ENCODE measurements at places on chromosomes 2 and 18.

- DNase-seq: no peak
These were observed 24.0 kb upstream of the PAIP2B start for GRCh38 chr2:71250935-71251334.

DNA sequence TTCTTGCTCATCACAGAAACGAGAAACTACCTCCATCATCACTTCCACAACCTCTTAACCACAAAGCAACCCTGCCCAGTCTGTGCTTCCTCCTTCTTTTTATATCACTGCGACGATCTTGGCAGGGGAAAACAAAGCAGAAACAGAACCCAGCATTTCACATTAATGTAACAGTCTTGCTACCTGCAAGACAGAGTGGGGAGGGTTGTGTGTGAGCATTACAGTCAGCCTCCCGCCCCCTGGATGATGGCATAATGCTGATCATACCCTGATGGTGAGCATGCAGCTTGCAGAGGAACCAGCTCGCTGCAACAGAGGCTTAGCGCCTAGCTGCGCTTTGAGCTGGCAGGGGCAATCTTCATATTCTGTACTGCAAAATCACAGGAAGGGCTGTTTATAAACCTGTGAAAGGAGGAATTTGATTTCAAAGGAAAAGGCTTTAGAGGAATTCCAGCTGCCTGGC lies 376.1 kb downstream of the IRS1 start:
- peak; percentile 82 for DNase-seq

- DNase-seq: no peak
These were observed 389.4 kb upstream of the KLHL29 start for GRCh38 chr2:22995576-22995975.

DNA sequence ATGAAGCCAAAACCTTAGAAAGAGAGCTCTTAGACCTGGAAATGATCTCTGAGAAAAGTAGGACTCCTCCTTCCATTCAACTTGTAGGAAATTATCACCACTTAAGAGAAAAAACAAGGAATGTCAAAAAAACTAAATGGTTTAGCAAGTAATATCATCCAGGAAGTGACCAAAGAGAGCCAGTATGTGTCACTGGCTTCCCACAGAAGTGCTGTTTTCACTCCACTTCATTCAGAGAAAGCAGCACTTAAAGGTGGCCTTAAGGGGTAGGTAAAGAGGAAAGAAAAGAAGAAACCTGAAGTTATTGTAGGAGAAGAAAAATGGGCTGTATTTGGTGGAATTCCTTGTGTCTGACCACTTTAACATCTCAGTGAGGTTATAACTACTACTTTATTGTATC lies 414.4 kb upstream of the ETAA1 start:
- peak; percentile 3 for DNase-seq

DNA sequence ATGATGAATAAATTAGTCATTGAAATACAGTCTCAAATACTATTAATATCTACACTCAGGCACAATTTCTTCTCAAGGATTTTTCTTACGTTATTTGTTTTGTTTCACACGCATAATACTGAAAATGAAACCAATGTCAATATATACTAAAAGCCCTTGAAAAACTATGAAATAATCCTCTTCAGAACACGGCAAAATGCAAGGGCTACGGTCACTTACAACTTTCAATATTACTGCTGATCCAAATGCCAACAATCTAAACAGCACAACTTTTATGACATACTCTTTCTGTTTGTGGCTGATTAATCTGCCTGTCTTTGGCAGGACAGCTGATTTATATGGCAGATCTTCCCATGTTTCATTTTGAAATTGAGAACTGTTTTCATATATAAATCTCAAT lies 68.3 kb downstream of the LRPPRC start:
- DNase-seq: no peak

DNA sequence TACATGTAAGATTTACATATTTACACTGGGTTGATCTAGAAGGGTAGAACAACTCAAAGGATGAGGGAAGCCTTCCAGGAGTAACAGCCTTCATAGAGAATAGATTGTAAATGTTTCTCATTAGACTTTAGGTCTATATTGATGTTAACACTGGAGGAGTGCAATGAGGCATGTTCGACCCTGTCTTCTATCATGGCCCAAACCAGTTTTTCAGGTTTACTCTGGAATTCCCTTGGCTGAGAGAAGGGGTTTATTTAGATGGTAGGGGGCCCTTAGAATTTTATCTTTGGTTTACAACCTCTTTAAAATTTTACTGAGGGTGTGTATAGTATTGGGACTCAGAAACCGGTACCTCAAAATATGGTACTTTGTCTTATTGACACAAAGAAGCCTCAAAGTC lies 634.9 kb upstream of the PIK3C3 start:
- DNase-seq: peak; percentile 57

- DNase-seq: no peak
These were observed 65.8 kb upstream of the CABLES1 start for GRCh38 chr18:23069481-23069880.

- no peak for DNase-seq
These were observed 221.0 kb downstream of the GLI2 start for GRCh38 chr2:120956486-120957156.

- DNase-seq: peak; percentile 40
These were observed 9.4 kb upstream of the CRYBA2 start for GRCh38 chr2:219002395-219003266.

DNA sequence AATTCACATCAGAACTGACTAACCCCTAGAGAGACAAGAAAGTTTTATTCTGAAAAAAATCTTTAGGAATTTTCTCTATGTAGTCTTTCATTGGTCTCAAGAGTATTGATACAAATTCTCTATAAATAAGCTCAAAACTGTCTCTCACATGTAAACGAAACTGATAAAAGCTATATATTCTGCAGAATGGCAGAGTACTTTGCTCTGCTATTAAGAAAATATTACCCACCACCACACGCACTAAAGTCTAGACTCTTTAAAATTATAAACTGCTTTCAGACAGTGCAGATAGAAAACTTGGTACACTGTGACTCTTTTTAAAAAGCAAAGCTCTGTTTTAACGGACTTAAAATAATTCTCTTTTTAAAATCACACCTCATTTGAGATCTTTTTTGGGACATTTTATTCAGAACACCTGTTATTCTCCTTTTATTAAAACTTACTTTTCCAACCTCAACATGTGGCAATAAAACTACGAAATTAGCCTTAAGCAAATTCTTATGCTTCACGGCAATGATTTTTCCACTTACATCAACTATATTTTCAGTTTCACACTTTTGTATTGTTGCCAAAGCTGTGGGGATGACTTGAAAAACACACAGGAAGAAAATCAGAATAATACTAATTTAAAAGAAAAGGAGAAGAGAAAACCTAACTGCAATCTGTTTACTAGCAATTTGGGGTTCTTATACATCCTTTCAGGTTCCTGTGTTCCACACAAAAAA lies 58.0 kb downstream of the CCDC88A start:
- no peak for DNase-seq

DNA sequence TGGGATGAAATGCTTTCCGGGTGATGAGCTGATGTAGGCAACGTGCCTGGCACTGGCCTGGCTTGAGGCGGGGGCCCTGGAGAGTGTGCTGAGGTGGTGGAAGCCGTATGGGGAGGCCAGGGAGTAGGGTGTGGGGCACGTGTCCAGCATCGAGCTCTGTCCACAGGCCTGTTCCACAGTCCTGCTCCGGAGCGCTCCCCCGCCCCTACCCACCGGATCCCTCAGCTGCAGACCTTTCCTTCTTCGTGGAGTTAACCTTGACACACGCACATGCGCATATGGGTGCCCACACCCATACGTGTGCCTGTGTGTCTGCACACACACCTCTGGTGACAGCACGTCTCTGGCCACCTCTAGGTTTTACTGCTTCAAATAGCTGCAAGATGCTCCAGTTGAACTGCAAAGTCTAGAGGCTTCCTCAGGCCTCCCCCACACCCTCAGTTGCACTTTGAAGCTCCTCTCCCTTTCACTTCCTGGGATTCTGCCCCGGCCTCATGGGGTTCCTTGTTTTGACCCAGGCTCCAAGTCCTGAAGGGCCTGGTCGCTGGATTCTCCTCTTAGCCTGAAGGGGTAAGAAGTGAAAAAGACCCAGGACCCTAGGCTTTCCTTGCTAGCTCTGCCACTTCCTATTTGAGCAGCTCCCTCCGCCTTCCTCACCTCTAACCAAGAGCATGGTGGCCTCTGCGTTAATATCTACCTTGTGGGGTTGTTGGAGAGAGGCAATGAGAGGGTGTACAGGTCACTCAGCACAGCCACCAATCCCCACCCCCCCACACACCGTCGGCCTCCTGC lies 49.5 kb downstream of the INHBB start:
- DNase-seq: no peak

GRCh38 chr2:235921508-235922191 lies 246.5 kb downstream of the GBX2 start:
- DNase-seq: no peak

- DNase-seq: no peak
These were observed 15.5 kb downstream of the LDLRAD4 start for GRCh38 chr18:13233787-13234783.

GRCh38 chr18:49944663-49945062 lies 131.3 kb upstream of the ACAA2 start:
- DNase-seq: no peak

DNA sequence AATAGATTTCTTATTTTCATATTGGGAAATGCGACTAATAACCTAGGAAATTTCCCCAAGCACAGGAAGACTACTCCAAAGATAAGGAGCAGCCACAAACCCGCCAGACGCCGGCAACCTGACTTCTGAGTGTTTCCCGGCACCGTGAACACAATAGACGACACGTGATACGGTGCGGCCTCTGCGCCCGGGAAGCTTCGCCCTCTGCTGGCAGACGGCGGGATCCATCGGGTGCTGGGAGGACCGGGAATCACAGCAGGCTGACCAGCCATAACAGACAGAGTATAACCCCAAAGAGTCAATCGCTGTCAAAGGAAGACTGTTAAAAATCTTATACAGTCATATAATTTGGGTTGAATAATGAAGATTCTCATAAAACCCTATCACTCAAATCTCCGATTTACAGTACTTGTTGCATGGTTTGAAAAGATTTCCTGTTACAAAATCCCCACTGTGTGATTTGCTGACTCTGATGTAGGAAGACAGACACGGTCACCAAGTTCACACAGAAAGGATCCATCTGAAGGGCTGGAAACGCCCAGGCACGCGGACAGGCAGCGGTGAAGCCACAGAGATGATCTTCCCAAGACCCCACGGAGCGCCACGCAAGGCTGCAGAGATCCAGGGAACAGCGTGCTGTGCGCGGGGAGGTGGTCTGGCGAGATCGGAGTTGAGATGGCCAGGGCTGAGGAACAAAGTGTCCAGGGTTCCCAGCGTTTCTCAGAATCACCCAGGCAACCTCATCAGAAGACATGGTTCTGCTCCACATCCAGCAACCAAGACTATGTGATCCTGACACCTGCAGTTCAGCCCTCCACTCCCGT lies 73.8 kb downstream of the EIPR1 start:
- DNase-seq: peak; percentile 63

DNA sequence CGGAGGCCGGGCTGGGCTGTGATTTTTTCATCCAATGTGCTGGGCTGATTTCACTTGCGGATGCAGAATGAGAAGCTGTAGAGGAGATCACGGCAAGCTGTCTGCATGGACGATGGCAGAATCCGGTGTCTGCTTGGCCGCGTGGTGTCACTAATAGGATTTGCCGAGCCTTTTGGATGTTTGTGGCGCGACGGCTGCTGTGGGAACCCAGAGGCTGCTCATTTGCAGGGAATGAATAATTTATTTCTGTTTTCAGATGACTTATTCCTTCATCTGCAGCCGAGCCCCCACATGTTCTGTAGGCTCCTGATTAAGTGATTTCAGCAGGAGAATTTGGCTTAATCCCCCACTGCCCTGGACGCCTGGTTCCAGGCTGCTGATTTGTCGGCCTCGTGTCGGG lies 62.6 kb downstream of the ODC1 start:
- no peak for DNase-seq

GRCh38 chr2:130864830-130865800 lies 28.4 kb downstream of the ARHGEF4 start:
- DNase-seq: peak; percentile 93

DNA sequence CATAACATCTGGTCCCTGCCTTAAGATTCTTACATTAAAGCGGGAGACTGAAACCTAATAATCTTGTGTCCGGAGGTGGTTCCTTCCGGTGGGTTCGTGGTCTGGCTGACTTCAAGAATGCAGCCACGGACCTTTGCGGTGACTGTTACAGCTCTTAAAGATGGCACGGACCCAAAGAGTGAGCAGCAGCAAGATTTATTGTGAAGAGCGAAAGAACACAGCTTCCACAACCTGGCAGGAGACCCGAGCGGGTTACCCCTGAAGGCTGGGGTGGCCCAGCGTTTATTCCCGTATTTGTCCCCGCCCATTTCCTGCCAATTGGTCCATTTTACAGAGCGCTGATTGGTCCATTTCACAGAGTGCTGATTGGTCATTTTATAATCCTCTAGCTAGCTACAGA lies 122.3 kb upstream of the SIX2 start:
- DNase-seq: no peak

DNA sequence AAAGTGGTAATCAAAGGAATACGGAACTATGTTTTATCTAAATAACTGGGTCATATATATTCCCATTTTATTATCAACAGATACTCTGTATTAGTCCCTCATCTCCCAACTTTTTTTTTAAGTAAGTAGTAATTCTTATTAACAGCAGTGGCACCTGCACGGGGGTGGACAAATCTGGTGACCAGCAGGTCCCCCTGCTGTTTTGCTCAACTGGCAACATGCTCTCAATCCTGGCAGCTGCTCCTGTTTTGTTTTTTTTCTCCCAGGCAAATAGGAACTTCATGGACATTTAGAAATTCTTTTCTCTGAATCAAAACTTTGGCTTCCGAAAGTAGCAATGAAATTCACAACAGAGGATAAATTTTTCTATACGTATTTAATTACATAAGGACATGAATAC lies 193.5 kb downstream of the SS18 start:
- DNase-seq: no peak

- DNase-seq: no peak
These were observed 57.5 kb upstream of the FN1 start for GRCh38 chr2:215493376-215493775.

DNA sequence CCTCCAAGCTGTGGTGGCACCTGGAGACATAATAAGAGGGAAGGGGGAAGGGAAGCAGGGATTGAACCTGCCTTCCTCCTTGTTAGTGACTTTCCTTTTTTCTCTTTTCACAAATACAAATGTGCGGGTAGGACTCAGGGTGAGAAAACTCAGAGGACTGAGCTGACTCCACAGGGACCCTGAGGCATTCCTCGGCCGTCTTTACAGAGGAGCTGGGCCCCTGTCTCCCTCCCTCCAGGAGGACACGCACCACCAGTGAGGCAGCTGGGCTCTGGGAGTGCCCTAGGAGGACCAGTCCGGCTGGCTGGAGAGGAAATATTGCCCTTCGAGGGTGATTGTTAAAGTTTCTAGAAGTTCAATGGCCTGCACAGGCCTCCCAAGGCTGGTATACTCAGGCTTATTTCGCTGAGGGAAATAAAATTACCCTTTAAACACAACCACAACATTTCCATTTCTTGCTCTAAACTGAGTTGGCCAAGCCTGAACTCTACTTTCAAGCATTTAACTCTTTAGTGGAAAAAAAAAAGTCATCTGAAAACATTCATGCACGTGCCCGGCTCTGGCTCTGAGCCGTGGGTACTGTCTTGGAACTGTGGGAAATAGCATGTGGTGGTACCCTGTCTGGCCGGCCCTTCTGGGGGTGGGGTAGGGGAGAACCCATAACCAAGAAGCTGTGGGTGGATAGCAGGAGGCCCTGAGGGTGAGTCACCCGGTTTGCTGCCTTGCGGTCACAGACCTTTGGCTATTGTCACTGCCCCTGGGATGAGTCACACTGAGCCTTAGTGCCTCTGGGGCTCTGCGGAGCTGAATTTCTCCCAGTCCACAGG lies 116.0 kb downstream of the COPS8 start:
- no peak for DNase-seq

- peak; percentile 17 for DNase-seq
These were observed 163.9 kb upstream of the THUMPD2 start for GRCh38 chr2:39942950-39943349.

GRCh38 chr2:14558335-14558919 lies 74.1 kb upstream of the LRATD1 start:
- DNase-seq: peak; percentile 70
